Midbrain (tissue), 1 donor: ENCODE measurements at places on chromosomes 11 and 22.

GRCh38 chr11:35270342-35270741 is 131.4 kb downstream of the CD44 start:
- no peak for DNase-seq

- no peak for DNase-seq
These were observed 107.3 kb upstream of the HSD17B12 start for GRCh38 chr11:43573233-43573632.

- DNase-seq = no peak
These were observed 61.1 kb downstream of the NFAM1 start for GRCh38 chr22:42371099-42371498.

GRCh38 chr11:111441443-111441842 is 62.4 kb upstream of the POU2AF1 start:
- no peak for DNase-seq
